ENCODE measurements at places on chromosomes 11 and 22. TPM values are rescaled to one million over a fixed set of nuclear protein-coding genes. Genes with fewer than 3 reads are reported as not detected.

The IFITM10 gene
- 0.90 TPM for total RNA-seq

The CLMP gene
- 0.67 TPM for total RNA-seq

The TRPC6 gene
- total RNA-seq: 0.83 TPM

The TP53AIP1 gene
- not detected for total RNA-seq

The TRIM49 gene
- not detected for total RNA-seq

The KCNJ1 gene
- 0.70 TPM for total RNA-seq

The E2F8 gene
- 0.21 TPM for total RNA-seq

The OR51B2 gene
- not detected for total RNA-seq

The FOSL1 gene
- total RNA-seq: 8.5 TPM

The BIK gene
- 2.3 TPM for total RNA-seq

The BRSK2 gene
- total RNA-seq: 0.23 TPM

The TECTA gene
- total RNA-seq: 0.25 TPM

The RIMBP3B gene
- total RNA-seq: not detected

The DYNC2H1 gene
- 3.6 TPM for total RNA-seq

The OR5F1 gene
- total RNA-seq: not detected

The P2RX6 gene
- 1.0 TPM for total RNA-seq

The KREMEN1 gene
- 0.15 TPM for total RNA-seq

The IGLL1 gene
- not detected for total RNA-seq

The PANX2 gene
- not detected for total RNA-seq

Measured in T-helper 17 cell (primary cell).